BE2C (cell line): ENCODE measurements at places on chromosomes 13 and 19.

DNA sequence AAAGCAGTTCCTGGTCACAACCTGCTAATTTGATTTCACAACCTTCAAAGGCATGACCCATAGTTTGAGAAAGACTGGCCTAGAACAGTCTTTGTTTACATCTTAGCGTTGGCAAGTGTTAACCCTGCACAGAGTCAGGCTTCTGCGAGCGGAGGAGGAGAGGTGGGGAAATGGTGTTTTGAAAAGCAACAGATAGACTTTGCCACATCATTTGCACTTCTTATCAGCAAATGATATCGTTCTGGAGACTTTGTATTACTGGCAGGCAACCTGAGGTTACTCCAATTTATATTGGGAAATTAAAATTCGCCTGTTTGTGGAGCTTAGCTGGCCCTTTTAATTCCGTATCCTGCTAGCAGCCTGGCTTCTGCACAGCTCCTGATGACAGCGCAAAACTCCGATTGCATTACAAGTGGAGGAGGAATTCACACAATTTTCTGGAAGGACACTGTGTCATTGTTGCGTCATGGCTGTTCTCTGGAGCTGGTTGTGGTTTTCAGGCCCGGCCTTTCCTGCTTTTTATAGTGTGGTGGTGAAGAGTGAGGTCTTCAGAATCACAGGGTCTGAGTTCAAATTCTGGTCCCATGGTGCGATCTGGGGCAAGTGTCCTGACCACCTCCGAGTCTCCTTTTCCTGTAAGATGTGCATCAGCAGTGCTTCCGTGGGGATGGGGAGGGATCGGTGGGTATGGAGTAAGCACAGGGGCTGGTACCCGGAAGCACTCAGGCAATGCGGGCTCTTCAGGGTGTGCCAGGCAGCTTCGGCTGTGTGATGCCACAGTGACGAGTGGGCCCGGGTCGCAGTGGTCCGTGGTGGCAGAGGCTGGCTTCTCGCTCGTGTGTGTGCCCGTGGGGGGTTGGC lies 49.1 kb upstream of the EHD2 start:
- DNase-seq = no peak

DNA sequence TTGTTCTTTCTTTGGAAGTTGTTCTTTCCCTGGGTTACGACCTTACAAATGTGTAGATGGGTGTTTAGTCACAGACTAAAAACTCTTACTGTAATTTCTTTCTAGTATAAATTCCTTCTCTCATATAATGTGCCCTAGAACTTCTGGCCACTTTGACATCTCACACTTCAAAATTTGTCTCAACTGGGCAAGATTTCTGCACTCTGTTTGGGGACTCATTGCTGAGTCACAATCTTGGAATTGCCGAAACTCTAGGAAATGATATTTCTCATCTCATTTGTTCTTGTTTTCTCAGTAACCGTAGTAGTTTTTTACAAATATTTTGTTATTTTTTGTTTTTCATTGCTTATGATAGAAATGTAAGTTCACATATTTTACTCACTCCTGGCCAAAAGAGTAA lies 2523.2 kb upstream of the PCDH20 start:
- DNase-seq = no peak

GRCh38 chr13:28489524-28489931 lies 5.4 kb downstream of the FLT1 start:
- no peak for DNase-seq

DNA sequence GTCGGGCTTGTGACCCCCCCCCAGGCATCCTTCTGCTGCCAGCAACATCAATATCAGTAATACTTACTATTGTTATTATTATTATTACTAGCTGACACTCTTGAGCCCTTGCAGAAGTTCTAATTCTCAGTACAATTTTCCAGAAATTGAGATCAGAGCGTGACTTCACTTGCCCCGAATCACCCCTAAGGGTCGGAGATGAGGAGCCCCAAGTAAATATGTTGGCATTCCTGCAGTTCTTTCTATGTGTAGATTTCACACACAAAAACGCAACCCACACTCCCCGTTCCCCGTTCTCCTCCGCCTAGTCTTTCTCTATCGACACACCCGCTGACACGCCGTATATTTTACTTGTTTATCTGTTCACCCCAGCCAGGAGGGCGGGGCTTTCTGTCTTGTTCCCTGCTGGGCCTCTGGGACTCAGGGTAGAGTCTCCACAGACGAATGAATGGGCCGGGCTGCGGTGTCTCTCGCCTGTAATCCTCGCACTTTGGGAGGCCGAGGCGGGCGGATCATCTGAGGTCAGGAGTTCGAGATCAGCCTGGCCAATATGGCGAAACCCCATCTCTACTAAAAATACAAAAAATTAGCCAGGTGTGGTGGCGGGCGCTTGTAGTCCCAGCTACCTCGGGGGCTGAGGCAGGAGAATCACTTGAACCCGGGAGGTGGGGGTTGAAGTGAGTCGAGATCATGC lies 14.7 kb downstream of the TLE5 start:
- DNase-seq = peak; percentile 65

GRCh38 chr13:43787997-43788396 lies 1.2 kb upstream of the ENOX1 start:
- DNase-seq = peak; percentile 67

GRCh38 chr19:17772172-17772571 lies 20.9 kb downstream of the FCHO1 start:
- DNase-seq = no peak

DNA sequence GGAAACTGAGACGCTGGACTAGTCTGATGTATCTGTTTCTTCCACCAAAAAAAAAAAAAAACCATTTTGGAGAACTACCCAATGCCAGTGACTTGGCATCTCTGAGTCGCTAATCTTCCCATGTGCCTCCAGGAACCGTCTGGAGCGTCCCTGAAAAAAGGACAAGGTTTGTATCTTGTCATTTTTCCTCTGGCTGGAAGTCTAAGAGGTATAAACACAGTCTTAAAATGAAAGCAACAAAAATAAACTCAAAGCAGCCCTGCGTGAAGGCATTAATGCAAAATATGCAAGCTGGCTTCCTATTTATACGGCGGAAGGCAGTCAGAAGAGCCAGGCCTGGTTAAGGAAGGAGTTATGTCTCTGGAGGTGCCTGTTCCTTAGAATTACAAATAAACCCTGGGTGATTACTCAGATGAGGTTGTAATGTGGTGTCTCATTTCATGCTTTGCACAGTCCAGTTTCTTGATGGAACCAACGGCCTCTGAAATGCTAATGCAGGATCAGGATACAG lies 20.3 kb downstream of the ACTN4 start:
- no peak for DNase-seq

- no peak for DNase-seq
Measured at GRCh38 chr19:13917888-13918406, 11.9 kb downstream of the CC2D1A start.

DNA sequence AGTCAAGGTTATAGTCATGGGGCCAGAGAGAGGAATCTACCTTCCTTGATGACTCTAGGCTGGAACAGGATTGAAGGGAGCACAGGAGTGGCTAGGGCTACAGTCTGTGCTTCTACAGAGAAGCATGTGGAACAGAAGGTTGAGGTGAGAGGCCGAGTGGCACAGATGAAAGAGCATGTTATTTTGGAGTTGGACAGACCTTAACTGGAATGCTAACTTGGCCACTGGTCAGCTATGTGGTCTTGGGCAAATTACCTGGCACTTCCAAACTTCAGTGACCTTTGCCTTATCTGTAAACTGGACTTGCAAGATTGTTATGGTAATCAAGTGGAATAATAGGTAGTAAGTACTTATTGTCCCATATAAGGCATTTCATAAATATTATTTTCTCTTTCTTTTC lies 252.7 kb downstream of the KCNRG start:
- no peak for DNase-seq

DNA sequence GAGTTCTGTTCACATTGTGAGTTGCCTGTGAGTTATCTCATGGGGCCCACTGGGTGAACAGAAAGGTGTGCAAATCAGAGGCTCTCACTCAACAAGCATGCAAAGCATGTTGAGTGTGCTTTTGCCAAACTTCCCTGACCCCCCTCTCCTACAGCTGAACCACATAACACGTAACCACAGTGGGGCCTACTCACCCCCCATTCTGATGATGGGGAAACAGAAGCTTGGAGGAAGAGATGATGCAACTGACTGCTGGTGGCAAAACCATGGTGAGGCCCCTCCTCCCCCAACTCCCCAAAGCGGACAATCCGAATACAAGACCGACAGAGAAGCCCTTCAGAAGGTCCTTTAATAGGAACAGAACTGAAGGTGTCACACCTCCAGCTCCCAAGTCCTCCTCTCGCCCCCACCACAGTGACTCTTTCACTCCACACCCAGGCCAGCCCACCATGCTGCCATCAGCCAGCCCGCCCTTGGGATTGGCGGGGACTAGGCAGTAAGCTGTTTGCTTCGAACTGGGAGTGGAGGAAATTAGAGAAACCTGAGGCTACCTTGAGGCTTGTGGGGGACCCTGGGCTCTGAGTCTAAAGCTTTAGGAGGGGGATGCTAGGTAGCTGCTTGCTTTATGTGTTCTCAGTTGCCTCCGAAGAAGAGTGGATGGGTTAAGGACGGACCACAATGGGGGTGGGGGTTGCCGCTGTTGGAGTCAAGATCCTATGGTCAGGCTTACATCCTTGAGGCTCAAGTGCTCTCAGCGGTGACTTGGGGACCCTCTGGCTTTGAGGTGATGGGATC lies 3.8 kb downstream of the ZNF784 start:
- DNase-seq = no peak
